CD8-positive, alpha-beta memory T cell (primary cell): ENCODE measurements at places on chromosomes 16 and 17. TPM values are rescaled to one million over a fixed set of nuclear protein-coding genes. Genes with fewer than 3 reads are reported as not detected.

DNA sequence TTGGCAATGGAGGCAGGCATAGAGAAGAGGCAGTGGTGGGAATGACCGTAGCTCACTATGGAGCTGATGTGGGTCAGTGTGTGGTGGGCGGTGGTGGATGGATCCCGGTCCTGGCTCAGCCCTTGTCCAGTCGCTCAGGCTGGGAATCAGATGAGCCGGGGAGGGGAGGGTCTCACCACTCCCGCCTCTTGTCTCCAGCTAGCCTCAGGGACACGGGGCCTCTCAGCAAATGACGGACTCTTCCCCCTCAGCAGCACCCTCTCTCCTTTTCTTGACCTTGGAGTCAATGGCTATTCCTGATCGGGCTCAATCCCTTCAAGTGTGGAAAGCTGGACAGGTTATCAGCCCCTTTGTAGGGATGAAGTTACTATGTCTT, 208.5 kb downstream of the NTN1 start:
- DNase-seq = no peak

DNA sequence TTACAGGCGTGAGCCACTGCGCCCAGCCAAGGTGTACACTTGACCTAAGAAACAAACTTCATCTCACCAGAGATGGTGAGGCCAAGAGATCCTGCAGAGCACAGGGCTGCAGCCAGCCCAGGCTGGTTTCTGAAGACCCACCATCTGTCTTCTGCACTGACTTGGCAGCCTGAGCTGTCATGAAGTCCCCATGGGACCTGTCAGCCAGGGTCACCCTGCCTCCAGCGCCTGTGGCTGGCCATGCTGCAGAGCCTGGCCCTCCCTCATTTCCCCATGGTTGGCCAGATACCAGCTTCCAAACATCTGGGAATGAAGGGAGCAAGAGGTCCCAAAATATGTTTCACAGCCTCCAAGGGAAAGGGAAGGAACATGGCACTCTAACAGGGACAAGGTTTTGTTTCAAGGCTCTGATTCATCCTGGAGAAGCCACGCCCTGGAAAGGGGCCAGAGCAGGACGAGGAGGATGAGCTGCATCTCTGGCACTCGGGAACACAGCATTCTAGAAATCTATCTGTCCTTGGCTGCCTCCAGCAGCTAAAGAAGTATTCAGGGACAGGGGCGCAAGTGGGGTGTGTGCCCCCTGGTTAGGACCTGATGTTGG, 45.3 kb downstream of the DDX19A start:
- no peak for DNase-seq

DNA sequence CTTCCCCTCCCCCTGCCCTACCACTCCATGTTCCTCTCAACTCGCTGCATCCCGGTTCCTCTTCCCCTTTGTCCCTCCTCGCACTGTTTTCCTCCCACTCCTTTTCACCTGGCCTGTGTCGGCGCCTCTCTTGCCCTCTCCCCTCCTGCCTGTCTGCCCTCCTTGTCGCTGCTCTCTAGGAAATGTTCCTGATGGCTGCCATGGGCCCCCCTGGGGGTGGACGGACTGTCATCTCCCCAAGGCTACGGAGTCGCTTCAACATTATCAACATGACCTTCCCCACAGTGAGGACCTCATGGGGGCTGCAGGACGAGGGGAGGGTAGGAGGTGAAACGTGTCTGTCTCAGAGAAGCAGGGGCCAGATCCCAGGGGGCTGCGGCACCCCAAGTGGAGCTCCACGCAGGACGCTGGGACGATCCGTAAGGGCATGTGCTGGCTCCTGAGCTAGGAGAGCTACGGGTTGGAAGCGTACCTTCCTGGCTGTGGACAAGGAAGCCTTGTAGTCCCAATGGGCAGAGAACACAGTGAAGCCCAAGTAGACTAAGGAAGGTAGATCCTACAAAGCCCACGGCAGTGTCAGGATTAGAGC, 39.8 kb upstream of the KDM6B start:
- no peak for DNase-seq

- DNase-seq = no peak
These were observed 324.1 kb downstream of the ZFHX3 start for GRCh38 chr16:72723781-72724180.

DNA sequence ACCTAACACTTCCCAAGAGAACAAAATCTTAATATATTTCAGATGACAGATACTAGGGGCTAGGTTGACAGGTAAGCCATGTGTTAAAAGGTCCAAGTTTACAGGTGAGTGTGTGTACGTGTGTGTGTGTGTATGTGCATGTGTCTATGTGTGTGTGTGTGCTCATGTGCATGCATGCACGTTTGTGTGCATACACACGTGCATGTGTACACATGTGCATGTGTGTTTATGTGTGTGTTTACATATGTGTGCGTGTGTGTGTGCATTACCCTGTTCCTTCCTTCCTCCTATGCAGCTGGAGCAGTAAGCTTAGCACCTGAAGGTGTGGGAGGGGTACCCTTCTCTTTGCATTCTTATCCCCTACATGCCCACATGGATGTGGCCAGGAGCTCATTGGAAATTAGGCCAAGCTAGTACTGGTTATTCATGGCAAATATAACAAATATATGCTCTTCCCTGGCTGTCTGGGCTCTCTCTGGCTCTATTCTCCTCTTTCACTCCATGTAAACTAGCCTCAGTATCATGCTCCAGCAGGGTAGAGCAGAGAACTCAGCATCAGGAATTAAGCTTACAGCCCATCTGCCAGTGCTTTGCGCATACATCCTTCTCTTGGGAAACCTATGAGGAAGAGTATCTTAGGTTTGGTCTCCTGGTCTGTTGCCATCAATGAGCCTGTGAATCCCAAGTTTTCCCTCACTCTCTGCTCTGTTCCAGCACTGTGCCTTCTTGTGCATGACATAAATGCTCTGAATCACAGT, 258.0 kb upstream of the MYOCD start:
- DNase-seq = no peak

The MGRN1 gene
- total RNA-seq = 67.3 TPM

DNA sequence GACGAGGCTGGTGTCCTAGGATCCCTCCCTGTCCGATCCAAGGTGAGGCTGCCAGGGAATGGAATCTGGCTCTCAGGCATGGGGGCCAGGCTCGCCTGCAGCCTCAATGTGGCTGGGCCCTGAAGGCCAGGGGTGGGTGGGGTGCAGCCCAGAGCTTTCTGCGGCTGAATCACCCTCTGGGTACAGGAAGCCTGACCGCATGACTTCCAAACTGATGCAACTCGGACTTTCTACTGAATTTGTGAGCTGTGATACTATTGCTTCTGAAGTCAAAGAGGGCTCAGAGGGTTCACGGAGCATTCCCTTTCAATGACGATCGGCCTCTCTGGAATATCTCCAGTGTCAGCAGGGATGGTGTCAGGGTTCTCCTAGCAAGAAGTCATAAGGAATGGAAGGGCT, 123.7 kb downstream of the METRNL start:
- no peak for DNase-seq

GRCh38 chr17:9571201-9571600, 4.4 kb downstream of the STX8 start:
- no peak for DNase-seq

- DNase-seq = peak; percentile 95
These were observed at the start of gene DCXR for GRCh38 chr17:82037092-82037888. Gene DCXR (minus strand): TSS chr17:82037697. CDS start chr17:82037682, 15 bp downstream.

GRCh38 chr17:58060596-58061191, 22.5 kb upstream of the DYNLL2 start:
- DNase-seq = no peak

DNA sequence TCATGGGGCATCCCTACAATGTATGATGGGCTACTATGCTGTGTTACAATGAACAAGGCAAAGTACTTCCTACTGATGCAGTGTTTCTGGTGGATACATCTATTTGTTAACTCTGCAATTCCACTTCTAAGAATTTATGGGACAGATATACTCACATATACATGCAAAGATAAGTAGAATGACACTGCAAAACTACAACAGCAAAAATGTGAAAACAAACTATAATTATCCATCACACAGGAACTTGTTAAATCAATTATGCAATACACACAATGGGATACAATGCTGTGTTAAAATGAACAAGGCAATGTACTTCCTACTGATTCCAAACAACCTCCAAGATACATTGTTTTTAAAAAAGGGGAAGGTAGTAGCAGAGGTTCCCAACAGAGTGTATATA, 3.2 kb downstream of the DDX52 start:
- DNase-seq = no peak

DNA sequence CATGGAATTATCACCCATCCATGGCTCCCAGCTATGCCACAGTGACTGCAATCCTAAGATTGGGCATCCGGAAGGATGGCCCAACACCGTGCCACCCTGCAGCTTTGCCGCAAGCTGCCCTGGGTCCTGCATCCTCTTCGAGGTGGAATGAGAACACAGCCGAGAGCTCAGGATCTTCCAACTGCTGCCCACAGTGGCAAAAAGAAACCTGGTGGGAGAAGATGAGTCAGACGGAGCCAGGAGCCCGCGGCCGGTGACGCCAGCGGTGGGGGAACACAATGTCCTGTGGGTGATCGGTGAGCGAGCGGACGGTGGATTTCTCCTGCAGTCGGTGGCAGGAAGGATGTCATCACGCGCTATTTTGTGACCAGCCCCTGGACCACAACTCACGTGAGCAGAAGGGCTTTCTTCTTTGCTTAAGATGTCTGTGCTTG, 20.1 kb downstream of the CD7 start:
- DNase-seq = peak; percentile 82

DNA sequence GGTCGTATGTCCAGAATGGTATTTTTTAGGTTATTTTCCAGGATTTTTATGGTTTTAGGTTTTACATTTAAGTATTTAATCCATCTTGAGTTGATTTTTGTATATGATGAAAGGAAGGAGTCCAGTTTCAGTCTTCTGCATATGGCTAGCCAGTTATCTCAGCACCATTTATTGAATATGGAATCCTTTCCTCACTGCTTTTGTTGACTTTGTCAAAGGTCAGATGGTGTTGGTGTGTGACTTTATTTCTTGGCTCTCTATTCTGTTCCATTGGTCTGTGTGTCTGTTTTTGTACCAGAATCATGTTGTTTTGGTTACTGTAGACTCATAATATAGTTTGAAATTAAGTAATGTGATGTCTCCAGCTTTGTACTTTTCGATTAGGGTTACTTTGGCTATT, 26.4 kb upstream of the TEKT1 start:
- no peak for DNase-seq

DNA sequence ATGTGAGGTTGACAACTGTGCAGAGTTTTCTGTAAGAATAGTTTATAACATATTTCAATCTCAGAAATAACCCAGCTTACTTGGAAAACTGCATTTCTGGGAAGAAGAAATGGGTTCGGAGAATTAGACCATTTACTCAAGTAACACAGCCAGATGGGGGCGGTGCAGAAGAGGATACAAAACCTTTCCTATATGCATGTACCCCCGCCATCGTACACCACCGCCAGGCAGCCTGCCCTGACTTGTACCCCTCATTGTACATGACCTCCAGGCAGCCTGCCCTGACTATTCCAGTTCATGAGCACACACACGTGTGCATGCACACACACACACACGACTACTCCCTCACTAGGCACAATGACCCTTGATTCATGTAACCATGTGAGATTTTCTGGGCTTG, 154.0 kb downstream of the C16orf78 start:
- DNase-seq = no peak

The ZNF785 gene
- 10.9 TPM for total RNA-seq

The PABPN1L gene
- not detected for total RNA-seq

GRCh38 chr17:36641331-36641876, 40.0 kb downstream of the MRM1 start:
- DNase-seq = no peak

DNA sequence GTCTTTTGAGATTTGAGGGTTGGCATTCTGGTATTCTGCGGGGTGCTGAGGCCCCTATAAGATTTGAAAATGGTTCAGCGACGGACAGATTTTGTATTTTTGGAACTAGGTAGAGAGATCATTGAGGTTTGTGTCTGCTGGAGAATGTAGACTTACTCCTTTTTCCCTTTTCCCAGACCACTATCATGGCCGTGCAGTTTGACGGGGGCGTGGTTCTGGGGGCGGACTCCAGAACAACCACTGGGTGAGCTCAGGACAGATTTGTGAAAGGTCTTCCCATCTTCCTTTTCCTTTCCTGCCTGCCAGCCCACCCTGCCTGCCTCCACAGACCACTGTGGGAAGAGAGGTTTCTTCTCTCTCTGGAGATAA, 572 bp downstream of the PSMB6 start:
- no peak for DNase-seq

The WSCD1 gene
- total RNA-seq = 0.35 TPM

GRCh38 chr17:79393358-79394052, 217.3 kb downstream of the RBFOX3 start:
- DNase-seq = peak; percentile 50

DNA sequence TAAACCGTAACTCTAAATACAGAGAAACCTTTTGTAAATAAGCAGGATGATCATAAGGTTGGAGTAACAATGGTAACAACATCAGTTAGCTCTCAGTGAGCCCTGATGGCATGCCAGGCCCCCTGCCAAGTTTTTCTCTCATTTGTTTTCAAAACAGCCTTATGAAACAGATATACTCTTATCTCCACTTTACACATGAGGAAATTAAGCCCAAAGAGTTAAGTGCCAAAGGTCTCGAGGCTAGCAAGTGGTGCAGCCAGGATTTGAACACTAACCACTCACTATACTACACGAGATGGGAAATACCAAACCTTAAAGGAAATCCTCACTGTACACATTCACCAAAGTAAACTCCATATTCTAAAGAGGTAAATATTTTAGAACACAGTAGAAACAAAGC, 15.0 kb downstream of the USP31 start:
- no peak for DNase-seq

DNA sequence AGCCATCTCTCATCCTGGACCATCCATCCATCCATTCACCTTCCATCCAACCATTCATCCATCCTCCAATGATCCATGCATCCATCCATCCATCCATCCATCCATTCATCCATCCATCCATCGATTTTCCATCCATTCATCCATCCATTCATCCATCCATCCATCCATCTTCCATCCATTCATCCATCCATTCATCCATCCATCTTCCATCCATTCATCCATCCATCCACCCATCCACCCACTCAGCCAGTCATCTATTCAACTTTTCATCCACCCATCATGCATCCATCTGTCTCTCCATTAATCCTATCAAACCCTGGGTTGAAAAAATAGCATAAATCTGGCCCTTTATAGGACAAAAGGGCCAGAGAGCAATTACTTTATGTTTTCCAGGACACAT, 158.3 kb upstream of the WSCD1 start:
- DNase-seq = no peak

GRCh38 chr17:80781211-80781610, 210.4 kb upstream of the CHMP6 start:
- DNase-seq = no peak
